Smooth muscle cell of the brain vasculature (primary cell): ENCODE measurements at places on chromosomes 2 and 18.

DNA sequence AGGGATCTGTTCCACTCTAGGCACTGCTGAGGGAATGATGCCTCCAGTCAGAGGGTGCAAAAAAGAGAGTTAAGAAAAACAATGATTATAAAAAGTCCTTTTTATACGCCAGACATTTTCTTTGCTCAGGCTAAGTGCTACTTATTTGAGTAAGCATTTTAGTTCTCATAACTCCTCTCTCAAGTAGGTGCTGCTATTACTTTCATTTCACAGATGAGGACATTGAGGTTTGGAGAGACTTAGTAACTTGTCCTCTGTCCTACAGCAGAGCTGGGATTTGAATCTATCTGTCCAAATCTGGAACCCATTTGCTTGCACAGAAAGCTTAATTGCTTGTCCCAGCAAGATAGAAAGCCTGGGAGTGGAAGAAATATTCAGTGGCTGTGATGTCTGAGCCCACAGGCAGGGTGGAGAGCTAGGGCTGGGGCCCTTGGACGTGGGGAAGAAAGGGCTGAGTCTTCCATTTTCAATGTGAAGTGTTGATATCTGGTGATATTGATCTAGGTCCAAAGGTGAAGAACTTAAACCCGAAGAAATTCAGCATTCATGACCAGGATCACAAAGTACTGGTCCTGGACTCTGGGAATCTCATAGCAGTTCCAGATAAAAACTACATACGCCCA lies 5.8 kb downstream of the IL37 start:
- DNase-seq: no peak

- no peak for DNase-seq
Measured at GRCh38 chr2:17752246-17752645, 1.4 kb downstream of the SMC6 start.

- DNase-seq: no peak
Measured at GRCh38 chr2:62343206-62343605, 147.3 kb downstream of the B3GNT2 start.

GRCh38 chr2:43418680-43419079 lies 177.2 kb downstream of the THADA start:
- no peak for DNase-seq

- no peak for DNase-seq
Measured at GRCh38 chr2:28523902-28524301, 28.0 kb downstream of the PLB1 start.

DNA sequence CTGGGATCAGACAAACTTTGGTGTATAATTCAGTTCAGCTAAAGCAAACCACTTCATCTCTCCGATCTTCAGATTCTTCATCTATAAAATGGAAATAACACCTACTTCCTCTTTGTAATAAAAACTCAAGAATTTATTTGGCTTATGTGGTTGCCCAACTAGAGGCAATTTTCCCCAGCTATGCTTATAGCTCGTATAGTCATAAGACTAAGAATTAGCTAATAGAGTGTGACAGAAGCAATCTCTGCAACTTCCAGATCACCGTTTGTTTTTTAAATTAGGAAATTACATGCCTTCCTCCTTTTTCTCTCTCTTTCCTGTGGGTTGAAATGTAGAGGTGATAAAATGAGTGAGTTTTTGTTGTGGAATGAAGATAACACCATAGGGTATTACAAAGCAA lies 35.3 kb upstream of the KCNF1 start:
- no peak for DNase-seq

GRCh38 chr2:120672526-120673204 lies 63.0 kb upstream of the GLI2 start:
- DNase-seq: no peak

DNA sequence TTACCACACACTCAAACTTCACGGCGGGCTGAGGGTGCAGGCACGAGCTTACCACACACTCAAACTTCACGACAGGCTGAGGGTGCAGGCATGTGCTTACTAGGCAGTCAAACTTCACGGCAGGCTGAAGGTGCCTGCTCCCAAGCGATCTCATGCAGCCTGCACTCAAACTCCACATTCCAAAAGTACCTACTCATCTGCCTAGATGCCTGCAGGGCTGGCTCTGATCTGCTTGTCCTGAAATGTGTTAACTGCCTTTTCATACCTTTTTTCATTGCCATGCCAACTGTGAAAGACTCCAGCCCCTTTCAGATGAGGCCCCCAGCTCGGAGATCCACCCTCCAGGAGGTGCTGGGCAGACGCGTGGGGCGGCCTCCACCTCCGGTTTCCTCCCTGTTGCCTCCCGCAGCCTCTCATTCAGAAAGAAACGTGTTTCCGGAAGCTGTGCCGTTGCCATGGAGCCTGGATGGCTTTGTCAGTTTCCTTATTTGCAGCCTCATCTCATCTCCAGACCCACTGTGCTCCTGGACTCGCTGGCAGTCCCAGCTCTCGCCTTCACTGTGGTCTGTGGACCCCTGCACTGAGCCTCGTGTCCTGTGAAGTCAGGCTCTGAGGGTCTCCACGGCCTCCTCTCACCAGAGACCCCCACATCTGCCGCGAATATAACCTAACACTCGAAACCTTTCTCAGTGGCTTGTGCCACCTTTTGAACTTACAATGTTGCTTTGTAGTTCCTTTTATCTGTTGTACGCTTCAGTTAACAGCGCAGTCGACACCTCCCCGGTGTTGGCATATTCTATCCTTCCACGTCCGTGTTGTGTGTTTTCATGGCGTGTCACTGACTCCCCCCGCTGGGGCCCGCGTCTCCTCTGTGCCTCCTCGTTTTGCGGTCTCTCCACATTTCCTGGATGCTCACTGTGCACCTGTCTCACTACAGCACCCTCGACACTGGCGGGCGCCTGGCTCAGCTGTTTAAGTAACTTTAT lies 106.1 kb upstream of the ALKAL2 start:
- DNase-seq: no peak

DNA sequence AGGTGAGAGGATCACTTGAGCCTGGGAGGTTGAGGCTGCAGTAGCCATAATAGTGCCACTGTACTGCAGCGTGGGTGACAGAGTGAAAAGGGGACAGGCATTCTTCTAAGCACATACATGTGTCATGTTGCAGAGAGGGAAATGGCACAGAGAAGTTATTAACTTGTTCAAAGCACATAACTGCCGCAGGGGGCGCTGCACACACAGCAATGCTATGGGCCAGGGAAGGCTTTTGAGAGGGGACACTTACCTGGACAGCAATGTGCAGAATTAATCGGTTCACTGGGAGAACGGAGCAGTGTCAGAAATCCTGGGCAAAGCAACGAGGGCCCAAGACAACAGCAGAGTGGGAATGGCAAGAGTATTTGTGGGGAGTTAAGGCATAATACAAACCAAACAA lies 2.4 kb downstream of the SCYGR8 start:
- no peak for DNase-seq
